Osteoblast (primary cell): ENCODE measurements at places on chromosomes 7 and 10. TPM values are rescaled to one million over a fixed set of nuclear protein-coding genes. Genes with fewer than 3 reads are reported as not detected.
A peak's percentile ranks its signal among the peaks of the same experiment; 100 is the strongest.

Gene UNCX
- not detected in 2 replicates for total RNA-seq

Gene SORCS1
- total RNA-seq, result not detected in 2 replicates

Gene PLXNA4
- total RNA-seq, result 4.3 and 6.5 TPM in 2 replicates

Gene HPS1
- total RNA-seq, result 52.1 and 61.9 TPM in 2 replicates

Gene SPDYE16
- under 0.01 and 0.36 TPM in 2 replicates for total RNA-seq

Gene CPSF4
- 80.2 and 101 TPM in 2 replicates for total RNA-seq

Gene AKR1C8
- not detected in 2 replicates for total RNA-seq

Gene CPA2
- total RNA-seq, result not detected in 2 replicates

Gene ALOX5
- not detected in 2 replicates for total RNA-seq

Gene MUC12
- total RNA-seq, result under 0.01 and 0.59 TPM in 2 replicates

Gene KCNH2
- total RNA-seq, result not detected in 2 replicates

Gene CDHR3
- 6.5 and 8.3 TPM in 2 replicates for total RNA-seq

GRCh38 chr7:86013662-86014061, 630.0 kb upstream of the GRM3 start:
- no peak for DNase-seq

DNA sequence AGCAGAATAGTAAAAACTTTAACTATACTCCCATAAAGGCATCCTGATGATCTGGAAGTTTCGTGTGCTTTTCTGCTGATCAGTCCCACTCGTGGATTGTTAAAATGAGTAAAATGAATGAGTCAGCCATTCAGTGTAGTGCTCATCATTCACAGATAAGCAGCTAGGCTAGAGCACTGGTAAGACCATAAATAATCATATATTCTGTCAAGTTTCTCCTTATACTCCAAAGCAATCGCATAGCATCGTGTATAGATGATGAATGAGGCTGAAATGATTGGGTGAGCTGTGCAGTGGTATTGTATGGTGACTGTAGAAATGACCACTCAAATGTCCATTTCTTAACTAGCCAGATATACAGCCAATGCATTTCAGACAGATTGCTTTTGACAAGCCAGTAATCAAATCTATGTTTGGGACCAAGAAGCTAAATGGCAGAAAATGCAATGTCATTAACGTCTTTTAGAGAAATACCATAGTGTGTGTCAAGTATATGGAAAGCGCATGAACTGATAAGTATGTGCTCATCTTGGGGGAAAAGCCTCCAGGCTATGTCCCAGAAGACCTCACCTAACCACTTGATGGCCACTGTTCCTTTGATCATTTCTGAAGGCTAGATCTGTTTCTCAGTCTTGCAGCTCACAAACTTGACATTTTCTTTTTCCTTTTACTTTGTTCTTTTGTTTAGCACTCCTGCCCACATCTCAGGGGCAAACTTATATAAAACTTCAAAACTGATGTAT, 227.2 kb upstream of the FAM3C start:
- no peak for DNase-seq

- peak; percentile 51 for DNase-seq
Measured at GRCh38 chr7:2476298-2476697, at the start of gene GRIFIN. Gene GRIFIN, minus strand, starts transcription at chr7:2476398. Its CDS starts 15 bp downstream, at chr7:2476383.

GRCh38 chr10:116271593-116272439, 1.2 kb downstream of the GFRA1 start:
- peak; percentile 93 for DNase-seq

- DNase-seq, result peak; percentile 88
Measured at GRCh38 chr7:30173058-30173897, 38.5 kb downstream of the MTURN start.

DNA sequence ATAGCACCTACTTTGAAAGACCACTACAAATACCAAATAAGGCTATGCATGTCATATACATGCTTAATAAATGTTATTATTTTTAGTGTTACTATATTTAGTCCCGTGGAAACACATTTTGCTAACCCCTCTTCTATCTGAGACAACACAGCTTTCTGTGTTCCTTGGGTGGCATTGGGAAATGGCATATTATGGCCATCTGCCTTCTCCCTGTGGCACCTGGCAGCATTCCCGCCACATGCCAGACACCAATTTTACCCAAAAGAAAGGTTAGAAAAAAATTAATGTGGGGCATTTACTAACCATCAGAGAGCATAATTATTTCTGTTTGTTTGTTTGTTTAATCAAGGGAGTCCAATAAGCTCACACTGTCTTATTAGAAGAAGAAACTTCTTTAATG, 168.6 kb upstream of the ETV1 start:
- no peak for DNase-seq

- DNase-seq, result peak; percentile 78
Measured at GRCh38 chr10:112663234-112664125, 216.5 kb downstream of the VTI1A start.

GRCh38 chr10:44186150-44186549, 198.7 kb downstream of the CXCL12 start:
- DNase-seq, result no peak

DNA sequence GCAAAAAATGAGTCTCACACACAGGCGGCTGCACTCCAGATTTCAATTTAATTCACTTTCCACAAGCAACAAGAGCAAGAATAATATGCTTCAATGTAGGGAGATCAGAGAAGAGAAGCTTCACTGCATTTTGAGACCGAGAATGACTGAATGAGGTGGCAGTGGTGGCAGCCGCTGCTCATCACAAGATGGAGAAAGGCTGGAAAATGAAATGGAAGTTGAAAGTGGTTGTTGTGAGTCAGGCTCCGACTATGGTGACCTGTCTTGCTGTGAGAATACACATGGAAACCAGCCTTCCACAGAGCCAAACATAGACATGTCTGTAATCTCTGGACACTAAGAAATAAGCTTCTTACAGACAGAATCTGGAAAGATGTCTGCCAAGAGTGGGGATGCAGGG, 499.6 kb upstream of the LRRN3 start:
- no peak for DNase-seq

GRCh38 chr7:142796001-142796500, 25.3 kb downstream of the PRSS2 start:
- no peak for DNase-seq

DNA sequence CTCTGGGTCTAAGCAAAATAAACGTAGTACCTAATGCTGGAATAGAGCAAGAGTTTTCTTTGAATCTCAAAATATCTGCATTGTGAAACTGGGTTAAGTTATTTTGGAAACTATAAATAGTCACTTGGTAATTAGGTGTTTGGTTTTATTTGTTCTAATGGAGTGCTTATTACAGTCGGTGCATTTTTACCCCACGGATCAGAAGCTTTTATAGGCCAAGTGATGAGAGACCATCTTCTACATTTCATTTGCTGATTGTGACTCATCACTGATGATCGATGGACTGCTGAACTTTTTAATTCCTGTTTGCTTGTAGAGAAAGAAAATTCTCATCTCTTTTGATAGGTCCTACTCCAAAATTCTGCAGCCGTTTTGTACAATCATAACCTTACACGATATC, 28.2 kb downstream of the MGMT start:
- no peak for DNase-seq

- no peak for DNase-seq
Measured at GRCh38 chr10:29078919-29079318, 210.0 kb upstream of the LYZL1 start.

GRCh38 chr7:124177891-124178290, 145.0 kb upstream of the TMEM229A start:
- DNase-seq, result no peak

DNA sequence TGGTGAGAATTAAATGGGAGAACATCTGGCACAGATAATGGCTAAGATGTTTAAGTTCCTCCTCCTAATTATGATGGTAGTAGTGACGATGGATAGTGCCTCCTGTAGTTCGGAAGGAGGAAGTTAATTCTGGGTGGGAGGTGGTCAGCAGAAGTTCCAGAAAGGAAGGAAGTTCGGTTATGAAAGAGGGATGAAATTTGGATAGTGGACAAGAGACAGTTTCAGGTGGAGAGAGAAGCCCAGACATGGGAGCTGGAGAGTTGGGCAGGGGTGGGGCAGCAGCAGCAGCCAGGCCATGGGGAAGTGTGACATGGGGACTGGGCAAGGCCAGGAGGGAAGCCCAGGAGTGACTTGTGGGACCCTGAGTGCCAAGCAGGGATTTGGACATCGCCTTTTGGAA, 99.5 kb downstream of the CCNY start:
- no peak for DNase-seq

GRCh38 chr7:3747467-3747866, 446.4 kb downstream of the SDK1 start:
- no peak for DNase-seq

GRCh38 chr7:112476390-112477052, 4.3 kb upstream of the LSMEM1 start:
- DNase-seq, result no peak

GRCh38 chr7:42736931-42737330, 174.9 kb downstream of the C7orf25 start:
- DNase-seq, result no peak

DNA sequence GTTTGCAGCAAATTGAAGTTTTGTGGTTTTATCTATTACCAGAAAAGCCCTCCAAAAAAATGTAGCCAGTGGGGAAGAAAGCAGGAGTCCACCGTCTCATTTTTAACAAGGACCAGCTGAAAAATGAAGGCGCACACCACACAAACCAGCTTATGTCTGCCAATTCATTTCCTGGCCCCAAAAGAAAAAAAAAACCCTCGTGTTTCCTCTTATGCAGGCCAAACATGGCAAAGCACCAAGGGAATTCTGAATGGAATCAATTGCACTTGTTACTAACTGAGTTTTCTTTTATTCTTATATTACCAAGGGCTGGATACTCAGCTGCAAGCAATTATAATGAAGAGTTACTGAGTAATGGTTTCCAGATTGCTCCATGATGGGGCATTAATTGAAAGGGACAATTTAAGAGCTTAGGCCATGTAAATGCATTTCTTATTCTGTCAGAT, 428.3 kb upstream of the NPVF start:
- DNase-seq, result no peak

DNA sequence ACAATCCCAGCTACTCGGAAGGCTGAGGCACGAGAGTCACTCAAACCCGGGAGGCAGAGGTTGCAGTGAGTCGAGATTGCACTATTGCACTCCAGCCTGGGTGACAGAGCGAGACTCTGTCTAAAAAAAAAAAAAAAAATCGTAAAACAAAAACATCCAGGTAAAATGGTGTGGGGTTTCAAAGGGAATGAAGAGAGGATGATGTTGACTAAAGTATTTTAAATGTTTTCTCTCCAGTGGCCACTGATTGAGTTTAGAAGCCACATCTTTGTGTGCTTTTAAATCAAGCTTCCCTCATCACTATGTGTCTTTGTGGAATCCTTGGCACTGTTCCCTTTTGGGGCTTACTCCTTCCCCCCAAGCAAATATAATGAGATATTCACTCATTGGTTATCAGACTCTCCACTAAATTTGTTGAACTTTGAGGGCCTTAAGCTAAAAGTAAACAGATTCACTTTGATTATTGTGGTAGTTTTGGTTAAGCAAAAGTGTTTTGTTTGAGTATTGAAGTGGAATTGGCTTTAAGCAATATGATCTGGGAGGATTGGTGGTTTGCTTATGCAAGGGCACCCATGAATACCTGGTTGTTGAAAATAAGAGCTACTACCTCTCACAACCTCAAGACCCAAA, 162.9 kb downstream of the CDK14 start:
- DNase-seq, result no peak

- DNase-seq, result no peak
Measured at GRCh38 chr7:37957221-37957970, 37.0 kb downstream of the EPDR1 start.

GRCh38 chr7:1550846-1551155, 5.2 kb downstream of the TMEM184A start:
- peak; percentile 77 for DNase-seq

DNA sequence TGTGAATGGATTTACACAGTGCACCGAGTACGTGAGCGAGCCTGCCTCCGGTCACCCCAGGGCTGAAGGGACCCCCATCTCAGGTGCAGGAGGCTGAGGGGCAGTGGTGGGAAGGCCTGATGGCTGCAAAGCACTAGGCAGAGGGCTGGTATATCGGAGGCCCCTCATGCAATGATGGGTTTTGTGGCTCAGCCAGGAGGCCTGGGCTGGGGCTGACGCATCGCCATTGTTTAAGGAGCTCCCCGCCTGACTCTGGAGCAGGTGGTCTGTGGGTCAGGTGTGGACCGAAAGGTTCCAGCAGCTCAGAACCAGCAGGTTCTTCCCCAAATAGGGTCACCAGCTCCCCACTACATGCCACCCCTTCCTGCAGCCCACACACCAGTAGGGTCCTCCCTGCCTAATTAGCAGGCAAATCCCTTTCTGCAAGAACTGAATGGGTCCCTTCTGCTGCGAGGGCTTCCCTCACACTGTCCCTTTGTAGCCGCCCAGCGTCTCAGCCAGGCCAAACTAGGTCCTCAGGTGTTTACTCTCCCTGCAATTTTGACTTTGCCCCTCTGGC, 33.0 kb downstream of the OAT start:
- DNase-seq, result peak; percentile 83

DNA sequence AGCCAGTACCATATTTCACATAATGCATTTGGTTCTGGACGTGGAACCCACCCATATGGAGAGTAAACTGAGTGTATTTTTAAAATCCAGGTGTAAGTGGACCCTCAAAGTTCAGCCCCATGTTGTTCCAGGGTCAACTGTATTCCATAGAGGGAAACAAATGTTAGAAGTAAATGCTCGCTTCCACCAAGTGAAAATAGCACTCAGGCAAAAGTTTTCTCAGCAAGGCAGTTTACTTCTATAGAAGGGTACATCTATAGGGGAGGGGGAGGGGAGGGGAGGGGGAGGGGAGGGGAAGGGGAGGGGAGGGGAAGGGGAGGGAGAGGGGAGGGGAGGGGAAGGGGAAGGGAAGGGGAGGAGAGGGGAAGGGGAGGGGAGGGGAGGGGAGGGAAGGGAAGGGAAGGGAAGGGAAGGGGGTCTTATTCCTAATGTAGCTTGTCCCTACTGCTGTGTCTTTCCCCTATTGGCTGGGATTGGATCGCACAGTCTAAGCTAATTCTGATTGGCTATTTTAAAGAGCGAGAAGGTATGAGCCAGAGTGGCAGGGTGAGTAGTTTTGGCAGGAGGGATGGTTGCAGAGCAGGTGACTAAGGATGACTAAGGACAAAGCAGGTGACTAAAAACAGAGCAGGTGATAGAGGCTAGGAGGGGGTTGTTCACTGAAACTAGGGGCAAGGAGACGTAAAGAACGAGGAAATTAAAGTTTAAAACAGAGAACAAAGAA, 29.1 kb downstream of the GARIN1A start:
- DNase-seq, result no peak

DNA sequence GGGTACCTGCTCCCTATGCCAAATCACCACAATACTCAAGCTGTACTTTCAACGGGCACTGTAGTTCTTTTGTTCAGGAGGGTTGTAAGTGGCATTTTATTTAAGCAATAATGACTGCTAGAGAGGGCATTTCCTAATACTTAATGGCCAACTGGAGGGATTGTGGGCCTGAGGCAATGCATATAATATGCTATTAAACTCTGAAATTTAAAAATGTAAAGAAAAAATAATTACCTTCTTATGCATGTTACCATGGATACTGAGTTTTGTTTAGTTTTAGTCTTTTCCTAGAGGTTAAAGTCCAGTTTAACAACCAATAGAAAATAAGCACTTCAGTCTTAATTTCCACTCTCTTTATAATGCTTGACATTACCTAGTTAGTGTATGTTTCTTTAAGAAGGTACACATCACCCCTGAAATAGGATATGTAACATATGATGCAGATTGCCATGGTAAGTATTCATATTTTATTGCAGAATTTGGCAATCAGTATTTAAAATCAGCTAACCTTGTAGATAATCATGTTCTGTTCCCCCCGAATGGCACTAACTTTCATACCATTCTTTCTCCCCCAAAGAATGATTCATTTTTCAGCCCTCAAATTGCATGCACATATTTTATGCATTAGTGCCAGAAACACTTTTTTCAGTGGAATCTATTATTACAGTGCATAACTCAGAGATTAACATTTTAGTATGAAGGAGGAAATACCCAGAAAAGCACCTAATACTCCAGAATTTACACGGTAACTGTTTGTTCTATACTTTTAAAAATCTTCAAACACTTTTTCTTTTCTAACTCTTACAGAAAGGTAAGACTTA, 90.3 kb upstream of the ZNF438 start:
- peak; percentile 78 for DNase-seq
